ENCODE measurements at places on chromosomes 5 and 9.

DNA sequence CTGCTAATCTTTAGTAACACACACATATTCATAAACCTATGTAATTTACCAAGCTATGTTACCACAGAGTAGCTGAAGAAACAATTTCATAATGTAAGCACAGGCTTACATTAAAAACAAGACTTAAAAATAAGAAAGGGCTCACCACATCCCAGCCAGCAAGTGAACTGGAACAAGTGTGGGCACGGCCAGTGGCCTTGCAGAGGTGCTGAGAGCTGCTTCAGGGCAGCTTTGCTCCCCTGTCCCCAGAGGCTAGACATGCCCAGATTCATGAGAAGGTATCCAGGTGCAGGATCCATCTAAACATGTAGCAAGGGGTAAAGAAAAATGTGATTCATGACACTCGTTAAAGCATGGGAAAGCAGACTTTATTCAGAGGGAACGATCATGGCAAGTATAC, 62.0 kb upstream of the CKS2 start:
- DNase-seq, result no peak

GRCh38 chr9:115743709-115744605, 409.6 kb upstream of the PAPPA start:
- DNase-seq, result no peak

DNA sequence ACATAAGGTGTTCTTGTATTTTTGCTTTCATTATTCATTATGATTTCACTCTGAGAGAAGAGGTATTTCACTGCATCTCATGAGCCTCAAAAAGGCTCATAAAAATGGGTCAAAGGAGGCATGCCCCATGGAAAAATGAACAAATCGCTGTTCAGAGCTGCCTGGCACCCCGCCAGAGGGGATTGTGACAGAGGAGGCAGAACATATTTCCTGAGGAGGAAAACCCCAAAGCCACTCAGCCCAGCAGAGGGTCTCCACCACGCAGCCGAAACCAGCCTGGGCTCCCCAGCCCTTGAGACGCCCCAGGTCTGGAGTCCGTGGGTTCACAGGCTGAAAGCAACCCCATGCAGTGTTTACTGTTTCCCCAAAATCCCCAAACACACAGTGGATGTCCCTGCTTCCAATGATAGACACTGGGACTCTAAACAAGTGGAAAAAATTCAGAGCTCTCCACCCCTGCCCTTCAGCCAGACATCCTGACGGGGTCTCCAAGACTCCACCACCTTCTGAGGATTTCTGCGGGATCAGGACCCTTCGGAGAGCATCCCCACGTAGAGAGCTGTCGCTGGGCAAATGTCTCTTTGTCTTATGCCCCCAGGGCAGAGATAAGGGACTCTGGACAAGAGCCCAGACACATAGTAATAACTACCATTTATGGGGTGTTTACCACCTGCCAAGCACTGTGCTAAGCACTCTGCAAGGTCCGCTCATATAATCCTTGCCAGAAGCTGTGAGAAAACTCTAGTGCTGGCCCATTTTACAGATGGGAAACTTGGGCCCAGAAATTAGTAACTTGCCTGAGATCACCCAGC, 122.3 kb downstream of the PAX5 start:
- DNase-seq, result no peak

DNA sequence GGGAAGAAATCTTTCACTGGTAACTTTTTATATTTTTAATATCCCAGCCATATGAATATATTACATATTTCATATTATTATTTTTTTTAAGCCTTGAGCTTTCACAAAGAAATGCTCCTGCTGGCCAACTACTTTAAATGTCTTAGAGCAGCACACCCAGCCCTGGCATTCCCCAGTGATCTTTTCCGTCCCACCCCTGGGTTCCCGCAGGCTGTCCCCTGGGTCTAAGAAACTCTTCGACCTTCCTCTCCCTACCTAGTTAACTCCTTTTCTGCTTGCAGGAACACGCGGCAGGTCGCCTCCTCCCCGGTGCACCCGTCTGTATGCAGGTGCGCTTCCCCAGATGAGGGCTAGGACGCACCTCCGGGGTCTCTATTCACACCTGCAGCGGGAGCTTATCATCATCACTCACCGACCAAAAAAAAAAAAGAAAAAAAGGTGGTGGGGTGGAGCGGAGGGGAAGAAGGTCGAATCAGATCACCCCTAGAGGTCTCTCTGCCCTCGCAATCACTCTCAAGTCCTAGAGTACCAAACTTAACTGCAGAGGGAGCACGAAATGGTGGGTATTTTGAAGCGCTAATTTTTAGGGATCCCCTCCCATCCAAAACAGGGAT, 696 bp downstream of the ZFP62 start:
- DNase-seq, result peak; percentile 51

DNA sequence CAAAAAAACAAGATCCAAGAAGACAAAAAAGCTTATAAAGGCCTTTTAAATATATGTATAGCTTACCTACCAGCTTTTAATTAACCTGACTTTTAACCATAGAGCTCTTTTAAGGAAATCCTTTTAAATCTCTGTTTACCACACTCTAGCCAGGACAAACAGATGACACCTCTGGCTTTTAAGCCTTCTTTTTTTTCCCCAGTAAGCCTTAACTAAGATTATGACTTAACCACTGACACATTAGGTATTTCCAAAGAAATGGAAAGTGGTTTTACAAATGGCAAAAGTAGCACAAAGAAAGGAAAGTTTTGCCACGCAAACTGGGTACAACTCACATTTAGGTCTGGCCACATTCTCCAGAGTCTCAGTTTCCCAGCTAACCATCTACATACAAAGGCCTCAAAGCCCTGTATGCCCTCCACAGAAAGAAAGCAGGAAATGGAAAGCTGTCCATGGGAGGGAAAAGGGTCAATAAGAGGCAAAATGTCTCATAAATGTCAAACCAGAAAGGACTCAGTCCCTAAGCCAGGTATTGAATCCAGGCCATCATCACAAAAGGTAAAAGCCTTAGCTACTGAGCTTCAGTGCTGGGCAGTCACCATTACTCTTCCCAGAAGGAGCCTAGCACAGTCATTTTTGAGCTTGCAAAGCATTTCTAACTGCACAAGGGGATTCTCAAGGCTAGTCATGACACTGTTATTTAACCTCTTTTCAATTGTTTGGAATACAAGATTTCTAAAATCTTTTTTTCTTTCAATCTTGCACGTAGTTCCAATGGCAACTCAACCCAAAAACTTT, 19.7 kb downstream of the TMEM161B start:
- DNase-seq, result no peak

DNA sequence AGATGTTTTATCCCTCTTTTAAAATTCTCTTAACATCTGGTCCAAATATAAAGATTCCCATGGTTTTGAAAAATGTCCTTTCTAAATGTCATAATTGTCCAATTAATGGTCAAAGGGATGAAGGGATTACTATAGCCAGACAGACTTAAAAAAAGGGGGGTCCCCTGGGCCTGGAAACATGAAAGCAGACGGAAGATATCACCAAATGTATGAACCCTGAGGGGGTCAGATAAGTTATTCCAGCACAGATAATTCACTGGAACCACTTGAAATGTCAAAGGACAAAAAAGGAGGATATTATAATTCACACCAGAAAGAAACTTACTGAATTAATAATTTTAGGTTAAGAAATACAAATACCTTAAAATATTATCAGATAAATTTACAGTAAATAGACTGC, 155.8 kb downstream of the SEMA5A start:
- DNase-seq, result no peak

DNA sequence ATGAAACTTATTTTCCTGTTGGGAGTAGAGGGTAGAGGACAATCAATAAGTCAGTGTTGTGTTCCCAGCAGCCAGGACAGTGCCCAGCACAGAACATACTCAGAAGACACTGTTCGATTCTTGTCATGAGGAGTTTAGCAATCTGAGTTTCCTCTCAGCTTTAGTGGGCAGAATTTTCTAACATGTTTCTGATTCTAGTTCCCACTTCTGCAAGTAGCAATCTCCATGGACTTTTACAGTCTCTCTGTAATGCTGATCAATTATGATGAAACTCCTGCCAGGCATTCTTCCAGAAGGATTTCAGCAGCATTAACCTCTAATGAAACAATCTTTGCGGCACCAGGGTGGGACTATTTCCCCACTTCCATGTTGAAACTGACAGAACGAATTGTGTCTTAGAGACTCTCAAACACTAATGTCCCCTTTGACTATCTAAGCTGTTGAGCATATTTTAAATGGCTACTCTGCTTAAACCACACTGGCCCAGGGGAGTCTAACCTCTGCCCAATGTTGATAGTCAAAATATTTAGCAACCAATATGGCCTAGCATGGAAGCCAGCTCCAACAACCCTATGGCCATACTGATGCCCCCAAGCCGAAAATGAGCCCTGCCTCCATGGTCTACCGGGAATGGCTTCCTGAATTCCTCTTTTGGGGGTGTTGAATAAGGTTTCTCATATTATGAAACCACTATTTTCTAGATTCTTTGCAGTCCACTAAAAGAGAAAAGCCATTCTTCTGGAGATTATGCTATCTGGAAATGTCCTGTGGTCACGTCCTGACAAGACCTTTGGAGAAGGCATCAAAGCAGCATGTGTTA, 484.3 kb downstream of the BNC2 start:
- no peak for DNase-seq

DNA sequence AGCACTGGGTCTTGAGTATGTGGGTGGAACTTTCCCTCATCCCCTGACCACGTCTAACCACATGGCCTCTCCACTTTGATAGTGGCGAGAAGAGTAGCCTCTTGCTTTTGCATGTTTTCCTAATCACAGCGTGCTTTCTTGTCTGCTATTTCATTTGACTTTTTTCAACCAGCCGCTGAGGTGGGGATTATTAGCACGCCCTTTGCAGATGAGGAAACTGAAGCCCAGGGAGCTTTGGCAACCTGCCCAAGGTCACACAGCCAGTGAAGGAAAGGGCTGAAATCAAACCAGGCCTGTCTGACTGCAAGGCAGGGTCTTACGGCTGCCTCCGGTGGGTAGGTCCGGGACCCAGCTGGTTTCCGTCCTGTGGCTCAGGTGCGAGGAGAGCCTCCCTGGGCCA, 106.5 kb upstream of the MSX2 start:
- DNase-seq, result no peak
